Omental fat pad (tissue), 4 donors: ENCODE measurements at places on chromosomes 1 and 21. TPM values are rescaled to one million over a fixed set of nuclear protein-coding genes. Genes with fewer than 3 reads are reported as not detected.

GRCh38 chr1:202192770-202193613, 607 bp upstream of the LGR6 start:
- peak; percentile 33 for DNase-seq

DNA sequence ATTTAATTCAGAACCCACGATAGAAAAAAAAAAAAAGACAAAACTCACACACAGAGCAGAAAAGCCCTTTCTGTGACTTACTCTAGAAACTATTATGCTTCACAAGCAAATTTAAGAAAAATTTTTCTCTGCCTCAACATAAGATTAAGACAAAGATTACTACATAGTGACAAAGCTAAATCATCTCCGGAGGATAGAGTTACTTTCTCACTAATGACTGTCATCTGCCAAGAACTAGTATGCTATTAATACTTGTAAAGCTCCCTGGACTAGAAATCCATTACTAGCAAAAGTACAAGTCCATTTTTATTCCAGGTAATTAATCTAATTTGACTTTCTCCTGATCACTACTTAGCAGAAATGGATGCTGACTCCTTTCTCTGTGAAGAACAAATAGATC, 25.9 kb downstream of the GREM2 start:
- no peak for DNase-seq

DNA sequence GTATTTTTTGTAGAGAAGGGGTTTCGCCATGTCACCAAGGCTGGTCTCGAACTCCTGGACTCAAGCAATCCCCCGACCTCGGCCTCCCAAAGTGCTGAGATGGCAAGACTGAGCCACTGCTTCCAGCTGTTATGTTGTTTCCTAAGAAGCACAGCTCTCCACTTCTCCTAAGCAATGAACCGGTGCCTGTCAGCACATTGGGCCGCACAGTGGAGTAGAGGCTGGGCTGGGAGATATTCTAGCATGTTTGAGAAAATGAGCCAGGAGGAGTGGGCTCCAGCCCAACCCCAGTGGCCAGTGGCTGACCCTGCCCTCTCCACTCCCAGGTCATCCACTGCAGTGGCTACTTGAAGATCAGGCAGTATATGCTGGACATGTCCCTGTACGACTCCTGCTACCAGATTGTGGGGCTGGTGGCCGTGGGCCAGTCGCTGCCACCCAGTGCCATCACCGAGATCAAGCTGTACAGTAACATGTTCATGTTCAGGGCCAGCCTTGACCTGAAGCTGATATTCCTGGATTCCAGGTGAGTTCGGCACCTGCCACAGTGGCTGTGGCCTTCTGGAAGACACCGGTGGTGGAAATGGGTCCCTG, 27.0 kb downstream of the SIM2 start:
- DNase-seq, result no peak

GRCh38 chr1:152871731-152872126, 6.4 kb upstream of the SMCP start:
- no peak for DNase-seq

DNA sequence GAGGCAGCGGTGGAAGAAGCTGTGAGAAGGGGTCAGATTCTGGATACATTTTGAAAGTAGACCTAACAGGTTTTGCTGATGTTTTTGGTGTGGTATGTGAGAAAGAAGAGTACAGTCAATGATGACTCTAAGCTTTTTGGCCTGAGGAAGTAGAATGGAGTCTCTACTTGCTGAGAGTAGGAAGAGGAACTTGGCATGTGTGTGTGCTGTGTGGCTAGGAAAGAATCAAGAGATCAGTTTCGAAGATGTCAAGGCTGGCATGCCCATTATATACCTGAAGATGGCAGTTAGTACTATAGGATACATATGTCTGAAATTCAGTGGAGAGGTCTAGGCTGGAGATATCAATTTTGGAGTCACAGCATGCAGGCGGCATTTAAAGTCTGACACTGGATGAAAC, 64.4 kb downstream of the MAB21L3 start:
- no peak for DNase-seq

Gene DYNLT5
- total RNA-seq, result 7.7 TPM

- DNase-seq, result no peak
Measured at GRCh38 chr1:119981496-119981895, 85.2 kb upstream of the ADAM30 start.

DNA sequence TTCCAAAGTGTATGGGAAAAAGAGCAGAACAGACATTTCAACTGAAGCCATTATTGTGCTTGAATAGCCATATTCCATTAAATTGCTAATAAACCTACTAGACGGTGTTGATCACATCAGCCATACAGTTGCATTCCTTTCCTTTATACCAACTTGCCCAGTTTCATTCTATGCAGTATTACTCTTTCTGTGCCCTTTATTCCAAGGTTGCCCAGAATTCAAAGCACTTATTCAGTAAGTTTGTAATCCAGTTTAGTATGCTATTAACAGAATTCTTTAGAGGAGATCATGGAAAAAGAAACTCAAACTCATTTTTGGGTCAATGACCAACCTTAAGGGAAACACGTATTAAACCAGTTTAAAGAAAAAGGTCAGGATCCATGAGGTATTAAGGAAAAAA, 89.5 kb downstream of the DDAH1 start:
- no peak for DNase-seq

- no peak for DNase-seq
Measured at GRCh38 chr1:108149796-108150467, 50.2 kb downstream of the SLC25A24 start.

GRCh38 chr1:56202796-56203492, 376.4 kb downstream of the PLPP3 start:
- no peak for DNase-seq

GRCh38 chr1:40299366-40300248, 17.5 kb downstream of the COL9A2 start:
- no peak for DNase-seq

Gene FAM177B
- not detected for total RNA-seq

DNA sequence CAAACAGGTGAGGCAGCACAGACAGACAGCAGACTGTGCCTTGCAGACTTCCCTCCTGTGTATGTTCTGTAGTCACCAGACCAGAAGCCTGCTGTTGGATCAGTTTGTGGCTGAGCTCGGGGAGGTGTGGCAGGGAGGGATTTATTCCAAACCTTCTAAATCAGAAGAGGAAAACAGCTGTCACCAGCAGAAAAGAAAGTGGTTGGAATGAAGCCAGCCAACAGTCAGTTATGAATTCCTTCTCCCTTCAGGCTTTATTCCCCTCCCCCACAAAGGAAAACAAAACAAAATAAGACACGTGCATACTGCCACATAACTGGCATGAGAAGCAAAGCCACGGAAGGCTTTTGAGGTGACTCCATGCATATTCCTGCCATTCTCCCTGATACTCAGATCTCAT, 19.0 kb upstream of the PIGV start:
- DNase-seq, result no peak

DNA sequence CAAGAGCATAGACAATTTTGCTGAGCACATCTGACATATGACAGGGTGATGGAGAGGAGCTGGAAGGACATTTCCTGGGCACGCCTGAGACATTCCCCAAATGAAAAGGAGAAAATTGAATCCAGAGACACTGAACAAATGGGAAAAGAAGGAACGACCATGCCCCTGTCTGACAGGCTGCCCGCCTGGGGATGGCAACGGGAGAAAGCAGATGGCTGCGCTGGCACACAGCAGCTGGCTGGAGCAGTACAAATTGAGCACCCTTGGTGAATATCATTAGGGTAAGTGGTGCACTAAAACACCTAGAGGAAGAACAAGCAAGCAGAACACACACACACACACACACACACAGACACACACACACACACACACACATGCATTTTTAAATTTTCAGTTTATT, 174.3 kb upstream of the DUSP10 start:
- no peak for DNase-seq

GRCh38 chr21:29771491-29772066, 168.2 kb downstream of the GRIK1 start:
- no peak for DNase-seq

GRCh38 chr1:76613886-76614285, 253.4 kb upstream of the ST6GALNAC5 start:
- no peak for DNase-seq

Gene IFNLR1
- total RNA-seq, result 1.1 TPM
